ENCODE measurements at places on chromosomes 3 and 15. TPM values are rescaled to one million over a fixed set of nuclear protein-coding genes. Genes with fewer than 3 reads are reported as not detected.

Gene SAXO2
- not detected for total RNA-seq

Gene HIGD2B
- not detected for total RNA-seq

Gene CPNE9
- not detected for total RNA-seq

Gene CCDC191
- total RNA-seq = 1.5 TPM

Gene AQR
- 16.1 TPM for total RNA-seq

Gene GOLGA6D
- total RNA-seq = not detected

Gene ZNF654
- total RNA-seq = 7.8 TPM

Gene WNT5A
- 113 TPM for total RNA-seq

Gene IQCF5
- total RNA-seq = not detected

Gene GXYLT2
- 7.7 TPM for total RNA-seq

Gene PTX3
- 17.6 TPM for total RNA-seq

Gene EIF4E3
- 0.07 TPM for total RNA-seq

Gene SMCO1
- total RNA-seq = 0.05 TPM

Gene TMEM207
- total RNA-seq = not detected

Gene SI
- total RNA-seq = not detected

Gene ACP3
- total RNA-seq = 0.52 TPM

Gene FBXL22
- total RNA-seq = not detected

Gene CLRN1
- total RNA-seq = not detected

Gene TM4SF4
- not detected for total RNA-seq

Gene PARP15
- total RNA-seq = not detected

Gene DUOXA1
- total RNA-seq = not detected

Gene SOX14
- total RNA-seq = not detected

Gene IL5RA
- total RNA-seq = not detected

Gene SCG5
- 75.2 TPM for total RNA-seq

Gene KBTBD12
- 0.07 TPM for total RNA-seq

Gene ICE2
- 17.0 TPM for total RNA-seq

Gene GCHFR
- 45.9 TPM for total RNA-seq

Gene DUOX1
- total RNA-seq = not detected

Gene PSTPIP1
- total RNA-seq = not detected

Gene MORC1
- total RNA-seq = 0.02 TPM

Gene KLF15
- total RNA-seq = not detected

Gene GOLGA8H
- total RNA-seq = 0.15 TPM

Gene GABRA5
- not detected for total RNA-seq

Gene PFN2
- 470 TPM for total RNA-seq

Gene PLIN1
- total RNA-seq = 0.15 TPM

Gene HTD2
- 10.6 TPM for total RNA-seq

Gene ADAMTS17
- not detected for total RNA-seq

Gene SNAP23
- 55.9 TPM for total RNA-seq

Gene TNIK
- total RNA-seq = 12.7 TPM

Gene CGNL1
- total RNA-seq = 0.12 TPM

Gene PLD1
- total RNA-seq = 7.6 TPM

Gene XYLB
- total RNA-seq = 2.2 TPM

Gene BBX
- 81.8 TPM for total RNA-seq

Gene NEK11
- 8.1 TPM for total RNA-seq

Gene NME9
- total RNA-seq = not detected

Gene CLSTN2
- total RNA-seq = 7.6 TPM

Gene KLHL25
- total RNA-seq = 4.1 TPM

Gene KNL1
- 32.1 TPM for total RNA-seq

Gene ZBBX
- total RNA-seq = not detected

Gene CAMKV
- 0.27 TPM for total RNA-seq

Gene ROBO2
- total RNA-seq = not detected

Gene PPM1L
- total RNA-seq = 0.84 TPM

Gene GOLGA8G
- 0.12 TPM for total RNA-seq

Gene IL16
- total RNA-seq = not detected

Gene PPARG
- total RNA-seq = 1.6 TPM
